ENCODE measurements at places on chromosomes 6 and 20.

DNA sequence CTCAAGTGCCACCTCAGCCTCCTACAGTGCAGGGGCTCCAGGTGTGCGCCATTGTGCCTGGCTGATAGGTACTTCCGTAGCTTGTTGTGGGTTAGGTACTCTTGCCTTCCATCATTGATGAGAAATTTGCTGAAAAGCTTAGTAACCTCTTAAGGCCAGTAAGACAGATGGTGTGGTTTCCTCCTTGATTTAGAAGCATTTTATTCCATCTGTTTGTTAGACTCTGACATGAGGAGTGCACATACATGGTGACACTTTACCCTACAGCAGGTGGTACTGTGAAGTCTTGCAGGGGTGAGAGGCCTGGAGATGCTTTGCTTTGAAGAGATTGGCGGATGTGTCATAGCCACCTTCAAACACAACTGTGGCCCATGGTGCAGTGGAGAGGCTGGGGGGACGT lies 14.8 kb upstream of the MTG2 start:
- peak; percentile 96 for DNase-seq

GRCh38 chr6:143026696-143027449 lies 33.8 kb upstream of the AIG1 start:
- DNase-seq = peak; percentile 18

- DNase-seq = peak; percentile 45
Measured at GRCh38 chr20:5168651-5169396, 42.0 kb downstream of the CDS2 start.

- no peak for DNase-seq
Measured at GRCh38 chr20:8144282-8145245, 12.5 kb downstream of the PLCB1 start.

DNA sequence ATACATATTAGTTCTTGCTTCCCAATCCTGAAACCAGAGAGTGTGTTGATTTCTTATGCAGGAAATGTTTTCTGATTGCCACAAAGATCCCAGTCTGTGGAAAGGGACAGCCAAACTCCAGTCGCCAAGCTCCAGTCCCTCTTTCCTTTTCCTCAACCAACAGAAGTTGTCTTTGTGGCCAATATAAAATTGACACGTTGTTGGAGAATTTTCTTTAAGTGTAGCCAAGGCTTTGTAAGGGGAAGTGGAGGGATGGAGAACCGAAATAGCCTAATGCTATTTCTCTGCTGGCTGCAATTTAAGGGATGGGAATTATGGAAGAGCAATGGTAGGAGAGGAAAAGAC lies 5.4 kb downstream of the ADGRB3 start:
- no peak for DNase-seq

DNA sequence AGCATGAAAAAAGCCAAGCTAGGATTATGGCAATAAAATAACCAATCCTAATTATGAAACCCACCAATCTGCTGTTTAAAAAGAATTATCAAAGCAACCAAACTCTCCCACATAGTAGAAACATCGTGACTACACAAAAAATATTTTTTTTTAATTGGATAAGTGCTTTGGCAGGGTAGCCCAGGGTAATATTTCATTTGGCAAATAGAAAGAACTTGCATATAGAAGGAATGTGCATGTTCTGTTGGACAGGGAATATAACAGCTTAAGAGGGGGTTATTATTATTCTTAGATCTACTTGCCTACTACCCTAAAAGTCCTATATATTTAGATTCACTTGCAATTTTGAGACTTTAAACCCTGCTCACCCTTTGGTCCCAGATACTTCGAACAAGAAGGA lies 972 bp downstream of the GSTA3 start:
- DNase-seq = no peak

DNA sequence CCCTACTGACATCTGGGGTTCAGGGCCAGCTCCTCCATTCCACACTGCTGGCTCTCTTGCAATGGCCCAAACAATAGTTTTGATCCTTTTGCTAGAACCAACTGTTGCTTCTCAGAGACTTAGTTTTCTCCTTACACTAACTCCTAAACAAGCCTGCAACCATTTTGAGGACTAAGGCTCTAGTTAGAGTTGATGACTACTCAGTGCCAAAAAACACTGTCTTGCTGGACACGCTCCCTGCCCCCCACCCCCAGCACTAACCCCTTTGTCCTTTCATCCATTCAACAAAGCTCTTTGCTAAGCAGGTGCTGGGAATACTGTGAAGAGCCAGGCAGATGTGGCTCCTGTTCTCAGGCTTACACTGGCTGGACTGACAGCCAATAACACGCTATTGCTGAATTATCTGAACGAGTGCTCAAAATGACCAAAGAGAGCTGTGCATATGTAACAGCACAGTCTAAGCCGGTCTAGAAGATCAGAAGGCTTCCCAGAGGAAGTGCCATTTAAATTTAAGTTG lies 17.6 kb downstream of the GCLC start:
- peak; percentile 7 for DNase-seq

GRCh38 chr20:51017251-51017650 lies 5.7 kb downstream of the KCNG1 start:
- no peak for DNase-seq

Measured in NCI-H524 (cell line).